ENCODE measurements at places on chromosomes 6 and 20.

- DNase-seq, result no peak
Measured at GRCh38 chr6:148904896-148905870, 158.4 kb downstream of the UST start.

DNA sequence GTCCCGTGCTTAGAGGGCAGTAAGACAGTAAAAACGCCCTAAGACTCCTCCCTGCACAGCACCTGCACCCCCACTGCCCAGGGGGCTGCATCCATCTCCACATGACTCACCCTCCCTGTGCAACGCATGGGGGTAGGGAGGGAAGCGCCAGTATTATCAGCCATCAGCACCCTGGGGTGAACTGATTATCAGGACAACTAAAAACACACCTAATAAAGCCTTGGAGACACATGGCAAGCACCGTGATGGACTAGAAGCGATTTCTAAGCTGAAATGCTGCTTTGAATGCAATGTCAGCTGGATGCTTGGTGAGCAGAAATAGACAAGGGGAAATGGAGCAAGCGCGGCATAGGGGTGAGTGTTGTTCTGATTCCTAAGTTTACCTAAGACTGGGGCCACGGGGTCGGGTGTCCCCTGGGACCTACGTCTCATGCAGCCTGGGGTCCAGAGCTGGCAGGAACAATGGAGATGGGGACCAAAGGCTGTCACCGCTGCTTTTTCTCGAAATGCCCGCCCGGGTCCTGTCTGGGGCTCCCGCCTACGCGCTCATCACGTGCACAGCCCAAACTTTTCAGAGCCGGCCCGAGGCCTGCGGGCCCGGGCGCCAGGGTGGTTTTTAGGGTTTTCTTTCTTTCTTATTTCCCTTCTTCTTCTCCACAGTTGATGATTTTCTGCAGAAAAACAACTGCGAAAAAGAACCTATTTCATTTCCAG, 702 bp upstream of the TNFAIP3 start:
- peak; percentile 40 for DNase-seq

DNA sequence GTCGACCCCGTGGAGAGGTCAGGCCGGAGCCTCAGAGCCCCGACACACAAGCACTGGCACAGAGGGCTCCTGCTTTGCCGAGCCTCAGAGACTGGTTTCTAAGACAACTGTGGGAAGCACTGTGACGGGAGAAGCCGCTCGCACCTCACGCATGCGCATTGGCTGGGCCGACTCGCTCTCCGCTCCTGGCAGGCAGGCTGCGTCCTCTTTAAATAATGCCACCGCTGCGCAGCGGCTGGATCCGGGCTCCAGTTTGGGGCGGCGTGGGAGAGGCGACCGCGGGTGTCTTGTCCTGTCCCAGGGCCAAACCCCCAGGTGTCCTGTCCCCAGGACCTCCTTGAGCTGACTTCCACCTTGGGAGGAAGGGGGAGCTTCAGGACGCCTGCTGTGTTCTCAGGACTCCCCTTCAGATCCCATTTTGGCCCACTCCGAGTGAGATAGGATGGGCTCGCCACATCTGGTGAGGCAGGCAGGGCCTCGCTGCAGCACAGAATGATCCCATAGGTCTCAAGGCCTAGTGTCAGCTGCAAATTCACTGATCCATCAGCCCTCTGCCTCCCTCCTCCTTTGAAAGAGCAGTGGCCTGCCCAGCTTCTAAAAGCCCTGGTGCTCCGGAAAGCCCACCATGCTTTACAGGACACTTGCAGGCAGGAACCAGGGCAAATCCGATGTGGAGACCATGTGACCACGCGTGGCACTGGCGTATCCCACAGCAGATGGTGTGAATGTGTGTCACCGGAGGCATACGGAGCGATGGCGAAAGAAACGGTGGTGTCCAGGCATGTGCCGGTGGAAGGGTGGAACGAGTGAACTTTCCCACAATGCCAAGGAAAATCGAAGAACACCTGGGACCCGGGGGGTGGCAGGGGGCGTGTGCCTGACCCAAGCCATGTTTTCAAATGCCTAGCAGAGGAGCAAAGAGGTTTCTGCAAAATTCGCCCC, 169.3 kb upstream of the ZNF337 start:
- DNase-seq, result peak; percentile 70

- no peak for DNase-seq
Measured at GRCh38 chr20:4299216-4299615, 283.9 kb upstream of the RNF24 start.

DNA sequence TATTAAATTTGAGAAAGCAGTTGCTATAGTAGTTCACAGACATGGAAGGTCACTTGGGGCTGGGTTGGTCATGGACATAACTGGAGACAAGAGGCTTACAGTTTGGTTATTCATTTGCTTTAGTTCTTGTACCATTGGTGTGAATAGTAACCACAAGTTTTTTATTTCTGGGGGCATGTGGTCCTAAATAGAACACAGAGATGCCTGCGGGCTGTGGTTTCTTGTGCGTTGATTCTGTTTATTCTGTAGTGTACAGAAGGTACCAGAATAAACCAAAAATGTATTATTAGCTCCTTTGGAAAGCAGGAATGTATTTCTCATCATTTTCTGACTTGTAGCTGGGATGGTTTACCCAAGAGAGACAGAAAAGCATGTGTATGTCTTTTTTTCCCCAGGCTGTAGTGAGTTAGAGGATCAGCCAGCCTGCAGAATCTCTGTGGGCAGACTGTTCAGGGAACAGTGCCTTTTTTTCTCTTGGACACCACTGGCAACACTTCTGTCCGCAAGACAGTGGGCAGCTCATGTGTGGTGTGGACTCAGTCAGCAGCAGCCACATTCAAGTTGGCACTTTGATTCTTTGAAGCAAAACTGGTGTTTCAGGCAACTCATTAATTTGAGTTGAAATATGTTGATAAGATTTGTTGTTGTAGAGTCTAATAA, 122.1 kb downstream of the LRRC1 start:
- DNase-seq, result no peak

GRCh38 chr6:44976677-44977641, 351.2 kb upstream of the RUNX2 start:
- DNase-seq, result peak; percentile 12

DNA sequence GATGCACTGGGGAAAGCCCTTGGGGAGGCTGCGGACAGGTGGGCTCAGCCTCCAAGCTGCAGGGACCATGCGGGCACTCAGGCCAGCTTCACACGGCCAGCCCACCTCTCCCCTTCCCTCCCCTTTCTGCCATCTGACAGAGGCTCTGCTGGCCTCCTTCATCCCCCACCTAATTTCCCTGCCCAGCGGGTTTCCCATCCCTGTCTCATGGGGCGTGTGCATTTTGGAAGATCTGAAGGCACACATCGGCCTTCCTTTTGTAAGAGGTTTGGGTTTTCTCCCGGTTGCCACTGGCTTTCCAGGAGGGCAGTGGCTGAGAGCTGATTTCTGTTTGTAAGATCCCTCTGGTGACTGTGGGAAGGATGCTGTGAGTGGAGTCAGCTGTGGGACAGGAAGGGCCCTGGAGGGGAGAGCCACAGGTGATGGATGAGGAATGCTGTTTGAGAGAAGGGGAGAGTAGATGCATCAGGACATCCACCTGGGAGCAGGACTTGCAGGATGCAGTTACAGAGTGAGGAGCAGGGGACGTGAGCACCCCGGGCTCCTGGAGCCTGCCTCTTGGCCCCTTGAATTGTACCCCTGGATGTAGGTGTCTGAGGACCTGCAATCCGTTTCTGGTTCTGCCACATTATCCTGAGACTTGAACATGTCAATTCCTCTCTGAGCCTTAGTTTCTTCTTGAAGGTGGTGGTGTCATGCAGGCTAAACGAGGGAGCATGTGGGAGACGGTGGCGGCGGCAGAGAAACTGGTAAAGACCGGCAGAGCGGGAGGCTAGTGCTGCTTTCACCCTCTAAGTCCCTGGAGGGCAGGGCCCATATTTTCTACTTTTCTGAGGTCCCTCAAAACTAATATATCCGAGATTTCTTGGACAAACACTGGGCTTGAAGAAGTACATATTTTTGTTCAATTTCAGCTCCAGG, 5.9 kb upstream of the TUBB1 start:
- DNase-seq, result no peak

DNA sequence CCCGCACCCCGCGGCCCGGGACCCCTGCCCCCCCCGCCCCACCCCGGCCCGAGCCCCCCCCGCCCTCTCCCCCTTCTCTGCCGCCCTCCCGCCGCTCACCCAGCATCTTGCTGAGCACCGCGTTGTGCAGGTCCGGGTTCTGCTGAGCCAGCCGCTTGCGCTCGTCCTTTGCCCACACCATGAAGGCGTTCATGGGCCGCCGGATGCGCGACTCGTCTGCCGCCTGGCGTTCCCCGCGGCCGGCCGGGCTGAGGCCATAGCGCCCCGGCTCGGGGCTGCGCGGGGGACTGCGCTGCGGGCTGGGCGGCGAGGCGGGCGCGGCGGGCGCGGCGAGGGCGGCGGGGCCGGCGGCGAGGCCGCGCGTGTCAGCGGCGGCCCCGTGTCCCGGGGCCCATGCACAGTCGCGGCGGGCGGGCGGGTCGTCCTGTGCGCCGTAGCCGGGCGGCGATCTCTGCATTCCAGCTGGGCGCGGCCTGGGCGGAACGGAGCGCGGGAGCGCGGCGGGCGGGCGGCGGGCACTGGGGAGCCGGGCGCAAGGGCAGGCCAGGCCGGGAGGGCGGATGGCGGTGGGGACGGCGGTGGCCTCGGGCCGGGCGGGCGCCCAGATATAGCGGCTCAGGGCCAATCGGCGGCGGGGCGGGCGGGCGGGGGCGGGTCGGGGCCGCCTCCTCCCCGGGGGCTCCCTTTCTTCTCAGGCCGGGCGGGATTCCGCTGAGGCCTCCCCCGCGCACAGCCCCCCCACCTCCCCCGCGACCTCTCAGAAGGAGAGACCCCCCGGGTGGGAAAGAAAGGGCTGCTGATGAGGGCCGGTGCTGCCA, at the start of gene SOX18:
SOX18 (minus strand) TSS at position 580 of the 818 bp plus-strand sequence; CDS start at position 457, 123 bp downstream.
- peak; percentile 53 for DNase-seq

DNA sequence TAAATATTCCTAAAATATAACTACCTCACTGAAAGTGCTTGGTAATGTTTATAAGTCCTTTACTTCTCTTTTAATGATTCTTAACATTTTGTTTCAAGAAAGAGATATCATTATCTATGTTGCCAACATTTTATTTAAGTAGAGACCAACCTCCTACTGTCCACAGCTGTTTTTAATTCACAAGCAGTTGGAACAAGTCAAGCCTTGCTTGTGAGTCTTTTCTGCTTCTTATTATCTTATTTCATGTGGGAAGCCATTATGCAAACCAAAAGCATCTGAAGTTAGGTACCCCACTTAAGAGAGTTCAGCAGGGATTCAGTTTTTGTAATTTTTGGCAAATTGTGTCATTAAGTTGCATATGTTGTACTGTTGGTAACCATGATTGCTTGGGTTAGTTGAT, 1714.5 kb downstream of the GRIK2 start:
- no peak for DNase-seq

DNA sequence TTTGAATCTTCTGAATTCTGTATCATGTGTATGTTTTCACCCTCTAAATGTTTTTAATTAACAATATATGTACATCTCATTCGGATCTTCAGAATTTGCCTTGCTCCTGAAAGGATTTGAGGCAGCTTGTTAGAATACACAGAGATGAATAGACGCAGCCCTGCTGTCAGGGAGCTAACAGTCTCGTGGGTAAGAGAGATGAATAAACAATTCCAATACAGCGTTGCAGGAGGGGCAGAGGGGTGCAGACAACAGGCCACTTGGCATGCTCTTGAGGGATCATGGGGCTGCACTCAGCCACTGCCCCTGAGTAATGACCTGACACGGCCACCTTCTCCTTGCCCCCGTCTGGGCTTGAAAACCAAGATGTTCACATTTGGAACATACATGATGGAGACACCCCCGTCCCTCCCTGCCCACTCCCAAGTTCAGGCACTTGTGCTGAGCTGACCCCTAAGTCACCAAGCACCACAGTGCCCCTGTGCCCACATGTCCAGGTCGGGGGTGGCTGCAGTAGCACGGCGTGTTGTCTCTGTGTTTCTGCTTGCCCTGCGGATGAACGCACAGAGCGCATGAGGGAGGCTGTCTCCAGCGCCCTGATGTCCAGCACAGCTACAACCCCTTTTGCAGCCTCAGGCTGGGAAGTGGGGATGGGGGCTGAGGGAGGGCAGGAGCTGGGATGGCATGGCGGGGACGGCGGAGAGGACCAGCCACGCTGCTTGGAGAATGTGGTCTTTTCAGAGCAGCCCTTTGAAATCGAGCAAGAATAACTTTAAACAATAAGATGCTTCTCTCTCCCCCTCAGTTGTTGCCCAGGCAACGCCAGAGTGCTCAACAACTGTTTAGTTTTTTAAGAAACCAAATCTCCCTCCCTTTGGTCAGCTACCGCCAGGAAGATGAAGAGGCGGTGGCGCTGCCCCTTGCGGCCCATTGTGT, 33.0 kb upstream of the CDH22 start:
- no peak for DNase-seq

DNA sequence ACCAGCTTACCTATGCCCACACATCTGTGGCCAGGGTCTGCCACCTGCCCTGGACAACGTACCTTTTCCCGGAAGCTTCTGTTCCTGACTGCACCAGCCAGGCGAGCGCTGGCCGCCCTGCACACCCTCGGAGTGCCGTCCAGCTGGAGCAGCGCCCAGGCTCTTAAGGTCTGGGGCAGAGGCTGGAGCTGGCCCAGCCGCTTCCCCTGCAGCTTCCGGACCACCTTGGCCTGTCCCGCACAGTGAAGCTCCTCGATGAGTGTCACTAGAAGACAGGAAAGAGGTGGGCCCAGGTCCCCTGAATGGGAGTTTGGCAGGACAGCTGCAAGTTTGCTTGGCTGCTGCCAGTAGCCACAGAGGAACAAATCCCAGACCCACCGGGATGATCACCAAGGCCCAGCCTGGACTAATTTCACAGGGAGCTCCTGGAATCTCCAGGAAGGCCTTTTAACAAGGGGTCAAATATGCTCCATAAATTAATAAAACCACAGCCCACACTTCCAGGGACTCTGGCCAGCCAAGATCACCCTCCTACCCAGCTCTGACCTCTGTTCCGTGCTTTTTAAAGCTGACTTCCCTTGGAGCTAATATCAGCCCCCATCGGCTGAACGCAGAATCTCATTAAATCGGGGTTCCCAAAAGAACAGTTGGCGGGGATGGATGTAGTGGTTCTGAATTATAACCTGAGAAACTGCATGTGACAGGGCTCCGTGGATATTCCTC, 82.3 kb downstream of the PTPN1 start:
- no peak for DNase-seq

DNA sequence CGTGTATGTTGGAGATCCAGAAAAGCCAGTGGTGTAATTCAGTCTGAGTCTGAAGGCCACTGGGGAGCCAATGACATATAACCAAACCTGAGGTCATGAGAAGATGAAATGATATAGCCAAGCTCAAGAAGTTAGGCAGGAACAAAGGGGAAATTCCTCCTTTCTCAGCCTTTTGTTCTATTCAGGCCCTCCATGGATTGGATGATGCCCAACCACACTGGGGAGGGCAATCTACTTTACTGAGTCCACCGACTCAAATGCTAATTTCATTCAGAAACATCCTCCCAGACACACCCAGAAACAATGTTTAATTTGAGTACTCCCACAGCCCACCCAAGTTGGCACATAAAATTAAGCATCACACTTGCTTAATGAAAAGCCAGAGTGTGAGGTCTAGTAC, 183.6 kb downstream of the GJA1 start:
- no peak for DNase-seq
